ENCODE measurements at places on chromosomes 4 and X.

GRCh38 chrX:109643687-109644086 is 18.7 kb upstream of the KCNE5 start:
- no peak for DNase-seq

GRCh38 chrX:133602881-133603280 is 187.6 kb upstream of the GPC4 start:
- no peak for DNase-seq

GRCh38 chrX:39907964-39908661 is 189.6 kb downstream of the BCOR start:
- DNase-seq: no peak

GRCh38 chr4:1077711-1078477 is 35.5 kb downstream of the RNF212 start:
- no peak for DNase-seq

DNA sequence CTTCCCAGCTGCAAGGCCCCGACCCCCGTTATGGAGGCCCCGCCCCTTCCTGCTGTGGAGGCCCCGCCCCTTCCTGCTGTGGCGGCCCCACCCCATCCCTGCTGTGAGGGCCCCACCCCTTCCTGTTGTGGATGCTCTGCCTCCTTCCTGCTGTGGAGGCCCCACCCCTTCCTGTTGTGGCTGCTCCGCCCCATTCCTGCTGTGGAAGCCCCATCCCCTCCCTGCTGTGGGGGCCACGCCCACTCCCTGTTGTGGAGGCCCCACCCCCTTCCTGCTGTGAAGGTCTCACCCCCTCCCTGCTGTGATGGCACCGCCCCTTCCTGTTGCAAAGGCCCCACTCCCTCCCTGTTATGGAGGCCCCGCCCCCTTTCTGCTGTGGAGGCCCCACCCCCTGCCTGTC is 104.9 kb upstream of the PSAPL1 start:
- DNase-seq: no peak

GRCh38 chr4:38078590-38079421 is 118.6 kb downstream of the PTTG2 start:
- DNase-seq: no peak

DNA sequence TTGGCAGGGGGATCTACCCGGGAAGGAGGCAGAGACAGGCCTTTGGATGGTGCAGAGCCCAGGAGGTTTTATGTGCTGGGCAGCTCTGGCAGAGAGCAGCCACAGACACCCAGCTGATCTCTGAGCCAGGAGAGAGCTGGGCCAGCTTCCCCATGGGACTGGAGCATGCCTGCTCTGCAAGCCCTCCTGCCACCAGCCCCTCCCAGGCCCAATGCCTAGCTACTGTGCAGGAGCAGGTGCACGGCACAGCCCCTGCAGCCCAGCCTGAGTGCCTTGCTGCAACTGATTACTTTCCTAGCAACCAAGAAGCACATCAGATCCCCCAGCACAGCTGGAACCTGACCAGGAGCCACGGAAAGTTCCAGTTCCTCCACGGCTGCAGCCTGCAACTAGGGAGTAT is 57.8 kb upstream of the BEND2 start:
- DNase-seq: no peak

DNA sequence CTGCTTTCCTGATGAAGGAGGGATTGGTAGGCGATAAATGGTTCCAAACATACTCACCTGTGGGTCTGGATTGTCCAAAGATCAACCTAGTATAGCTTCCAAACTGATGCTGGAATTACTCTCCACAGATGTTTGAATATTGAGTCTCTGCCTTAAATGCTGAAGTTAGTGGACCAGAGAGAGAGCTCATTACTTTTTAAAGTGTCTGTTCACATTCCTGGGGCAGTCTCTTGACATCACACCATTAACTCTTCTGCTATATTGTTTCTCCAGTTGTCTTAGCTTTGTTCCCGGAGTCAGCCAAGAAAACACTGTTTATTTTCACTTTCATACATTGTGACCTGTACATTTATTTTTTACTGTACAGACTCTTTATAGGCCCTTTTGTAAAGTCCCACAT is 35.4 kb downstream of the ARHGEF38 start:
- DNase-seq: no peak

DNA sequence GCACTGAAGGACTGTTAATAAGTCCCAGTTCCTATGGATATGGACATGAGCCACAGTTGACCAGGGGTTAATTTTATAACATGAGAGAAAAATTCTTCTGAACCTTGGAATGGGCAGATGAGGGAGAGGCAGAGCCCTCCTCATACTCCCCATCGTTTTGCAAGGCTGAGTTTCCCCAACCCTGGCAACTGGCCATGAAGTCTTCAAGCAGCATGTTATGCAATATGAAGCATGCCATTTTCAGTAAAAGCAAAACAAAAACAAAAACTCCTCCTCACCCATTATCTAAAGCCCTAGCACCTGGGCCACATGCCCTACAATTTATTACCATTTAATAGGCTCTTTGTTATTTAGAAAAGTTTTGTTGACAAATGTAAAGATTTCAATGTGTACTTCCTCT is 64.5 kb downstream of the GPC4 start:
- DNase-seq: no peak

Data from activated B cell treated with CpG ODN at 0.5 μM for 24 hours (primary cell).